Activated gamma-delta T cell treated with Interleukin-2 at 50 U/mL for 16 hours (primary cell): ENCODE measurements at places on chromosomes 12 and 14.

- DNase-seq = no peak
These were observed 33.6 kb downstream of the KCNH5 start for GRCh38 chr14:63011623-63012022.

DNA sequence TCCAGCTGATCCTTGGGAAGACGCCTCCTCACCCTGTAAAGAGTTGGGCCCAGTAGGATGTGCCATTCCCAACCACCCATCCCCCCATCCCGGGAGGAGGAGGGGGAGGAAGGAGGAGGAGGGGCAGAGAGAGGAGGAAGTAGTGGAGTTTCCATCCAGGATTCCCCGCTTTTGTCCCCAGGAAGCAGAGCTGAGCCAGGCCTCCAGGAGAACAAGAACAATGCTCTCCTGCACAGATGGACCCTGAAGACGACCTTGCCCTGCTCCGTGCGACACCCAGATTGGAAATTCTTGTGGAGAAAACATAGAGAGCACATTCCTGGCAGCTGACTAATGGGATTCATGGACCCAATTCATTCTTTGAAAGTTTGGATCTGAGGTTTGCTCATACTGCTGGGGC, 132.3 kb upstream of the CRY1 start:
- no peak for DNase-seq

- peak; percentile 19 for DNase-seq
These were observed 1.1 kb downstream of the TAOK3 start for GRCh38 chr12:118371321-118372282.

DNA sequence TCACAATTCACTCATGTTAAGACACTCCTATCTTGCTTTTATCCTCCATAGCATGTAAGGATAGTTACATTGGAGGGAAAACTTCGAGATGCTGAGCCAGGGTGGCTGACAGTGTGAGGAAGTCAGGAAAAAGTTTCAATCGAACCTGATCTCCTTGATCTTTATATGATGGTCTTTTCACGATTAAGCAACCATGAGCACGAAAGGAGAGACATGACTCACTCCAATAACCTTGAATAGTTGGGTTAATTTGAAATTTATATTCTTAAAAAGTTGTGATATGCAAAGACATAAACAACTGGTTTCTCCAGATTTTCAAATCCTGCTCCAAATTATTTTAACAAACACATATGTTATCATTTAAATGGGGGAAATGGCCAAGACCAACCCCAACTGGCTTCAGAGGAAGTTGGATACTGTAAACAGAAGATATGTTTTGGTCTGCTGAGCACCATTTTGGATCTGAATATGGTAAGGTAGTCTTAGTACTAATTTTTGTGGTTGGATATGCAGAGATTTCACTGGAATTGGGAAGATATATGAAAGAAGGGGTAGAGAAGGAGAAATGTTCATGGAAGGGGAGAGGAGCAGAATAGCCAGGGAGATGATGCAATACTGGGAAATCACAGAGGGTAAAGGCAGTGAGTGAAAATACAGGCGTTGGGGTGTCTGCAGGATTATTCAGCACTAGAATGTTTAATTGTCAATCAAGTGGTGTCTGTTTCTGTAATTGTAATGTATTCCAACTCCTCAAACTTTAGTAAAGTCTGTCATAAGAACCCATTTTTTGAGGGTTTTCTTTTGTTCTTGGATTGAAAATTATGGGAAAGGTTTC, 185.2 kb upstream of the SLC38A2 start:
- no peak for DNase-seq

DNA sequence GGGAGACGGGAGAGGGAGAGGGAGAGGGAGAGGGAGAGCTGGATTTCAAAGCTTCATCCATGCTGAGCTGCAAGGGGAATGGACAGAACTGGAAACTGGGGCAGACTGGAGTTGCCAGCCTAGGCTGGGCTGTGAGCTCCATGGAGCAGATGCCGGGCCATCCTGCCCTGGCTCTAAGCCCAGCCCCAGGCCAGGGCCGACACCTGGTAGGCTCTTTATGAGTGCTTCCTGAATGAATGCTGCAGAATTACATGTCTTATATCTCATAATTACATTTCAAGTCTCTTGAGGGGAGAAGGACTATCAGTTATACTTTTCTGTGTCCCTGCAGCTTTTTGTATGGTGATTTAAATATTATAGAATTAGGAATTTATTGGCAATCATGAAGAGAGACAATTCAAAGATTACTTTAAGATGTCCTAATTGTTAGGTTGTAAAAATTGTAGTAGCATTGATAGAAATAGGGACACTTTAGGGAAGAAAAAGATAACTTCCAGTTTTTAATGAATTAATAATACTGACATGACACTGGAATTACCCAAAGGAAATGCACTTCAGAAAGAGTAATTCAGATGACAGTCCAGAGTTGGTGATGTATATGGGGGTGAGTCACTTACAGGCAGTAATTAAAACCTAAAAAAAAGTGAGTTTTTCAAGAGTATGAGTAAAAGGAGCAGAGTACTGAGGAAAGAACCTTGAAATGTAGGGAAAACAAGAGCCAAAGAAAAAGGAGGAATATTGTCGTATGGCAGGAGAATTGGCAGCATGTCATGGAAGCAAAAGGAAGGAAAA, 29.0 kb downstream of the SCYL2 start:
- no peak for DNase-seq

DNA sequence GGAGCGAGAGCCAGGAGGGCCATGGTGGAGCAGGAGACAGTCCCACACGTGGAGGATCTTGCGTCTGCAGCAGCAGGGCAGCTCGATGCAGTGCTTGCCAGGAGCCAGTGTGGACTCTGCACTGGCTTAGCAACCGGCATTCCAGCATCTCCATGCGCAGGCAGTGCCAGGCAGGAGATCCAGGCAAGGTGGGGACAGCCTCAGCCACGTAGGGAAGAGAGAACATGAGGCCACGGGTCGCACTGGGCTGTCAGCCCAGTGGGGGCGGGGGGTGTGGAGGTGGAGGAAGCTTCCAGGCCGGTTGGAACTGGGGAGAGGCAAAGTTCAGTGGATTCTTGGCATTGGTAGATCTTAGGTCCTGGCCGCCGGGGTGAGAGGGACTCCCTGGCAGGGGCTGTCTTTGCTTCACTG, 121.0 kb upstream of the EVL start:
- DNase-seq = no peak

GRCh38 chr12:111435661-111436201, 30.0 kb downstream of the SH2B3 start:
- no peak for DNase-seq

GRCh38 chr12:64608901-64609535, 1.3 kb upstream of the RASSF3 start:
- peak; percentile 36 for DNase-seq

- peak; percentile 12 for DNase-seq
These were observed 29.4 kb upstream of the BCL7A start for GRCh38 chr12:121992059-121992879.

DNA sequence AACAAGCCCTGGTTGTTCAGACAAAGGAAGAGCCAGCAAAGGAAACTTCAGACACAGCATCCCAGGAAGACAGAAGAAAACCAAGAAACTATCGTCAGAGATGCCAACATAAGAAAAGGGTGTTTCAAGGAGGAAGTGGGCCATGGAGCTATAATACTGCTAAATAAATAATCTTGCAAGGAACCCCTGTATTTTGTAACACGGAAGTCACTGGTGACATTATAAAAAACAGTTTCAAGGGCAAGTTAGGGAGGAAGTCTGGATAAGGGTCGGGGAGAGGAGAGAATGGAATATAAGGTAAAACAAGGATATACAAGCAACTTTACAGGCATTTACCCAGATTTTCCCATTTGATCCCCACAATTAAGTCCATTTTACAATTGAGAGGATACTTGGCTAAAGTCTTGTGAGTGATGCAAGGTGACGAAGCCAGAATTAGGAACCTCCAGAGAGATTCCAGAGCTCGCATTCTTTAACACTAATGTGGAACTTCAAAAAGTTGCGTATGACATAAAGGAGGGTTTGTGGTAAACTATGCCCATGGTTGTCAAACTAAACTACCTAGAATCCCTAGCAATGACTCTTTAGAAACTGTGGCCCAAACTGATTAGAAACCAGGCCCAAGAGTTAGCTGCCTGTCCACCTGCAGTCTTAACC, 46.4 kb downstream of the PPM1H start:
- DNase-seq = no peak

DNA sequence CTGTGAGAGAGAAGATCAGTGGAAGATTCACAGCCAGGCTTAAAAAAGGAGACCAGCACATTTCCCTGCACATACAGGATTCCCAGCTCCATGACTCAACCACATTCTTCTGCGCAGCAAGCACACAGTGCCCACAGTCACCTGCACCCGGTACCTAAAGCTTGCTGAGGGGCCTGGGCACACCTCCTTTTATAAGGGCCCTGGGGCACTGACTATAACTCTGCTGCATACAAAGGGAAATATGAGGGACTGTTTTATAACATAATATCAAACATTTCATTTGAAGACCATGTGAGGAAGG, 322.9 kb downstream of the DAD1 start:
- DNase-seq = no peak

GRCh38 chr12:78249578-78249977, 418.9 kb downstream of the NAV3 start:
- no peak for DNase-seq

- no peak for DNase-seq
These were observed 140.8 kb downstream of the DAD1 start for GRCh38 chr14:22448035-22448904.

DNA sequence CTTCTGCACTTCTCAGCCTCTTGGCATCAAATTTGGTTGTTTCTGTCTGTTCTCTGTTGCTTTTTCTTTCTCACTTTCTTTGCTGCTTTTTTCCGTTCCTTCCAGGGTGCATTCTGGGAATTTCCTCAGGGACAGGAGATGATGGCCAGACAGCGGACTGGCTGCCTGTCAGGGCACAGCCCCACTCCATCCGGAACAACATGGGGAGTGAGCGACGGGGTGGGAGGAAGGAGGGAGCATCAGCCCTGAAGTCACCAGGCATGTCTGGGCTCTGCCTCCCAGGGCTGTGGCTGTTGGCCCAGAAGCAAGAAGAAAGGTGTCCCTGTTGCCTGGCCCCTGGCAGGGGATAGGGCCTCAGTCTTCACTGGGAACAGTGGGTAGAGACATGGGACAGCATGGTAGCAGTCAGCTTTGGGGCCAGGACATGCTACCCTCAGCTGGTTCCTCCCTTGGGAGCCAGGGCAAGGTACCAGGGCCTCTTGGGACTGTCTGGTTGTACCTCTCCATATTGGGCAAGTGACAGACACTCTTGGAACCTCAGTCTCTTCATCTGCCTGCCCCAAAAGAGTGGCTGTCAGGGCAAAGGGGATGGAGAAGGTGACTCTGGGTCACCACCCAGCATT, 8.6 kb downstream of the PGF start:
- no peak for DNase-seq

DNA sequence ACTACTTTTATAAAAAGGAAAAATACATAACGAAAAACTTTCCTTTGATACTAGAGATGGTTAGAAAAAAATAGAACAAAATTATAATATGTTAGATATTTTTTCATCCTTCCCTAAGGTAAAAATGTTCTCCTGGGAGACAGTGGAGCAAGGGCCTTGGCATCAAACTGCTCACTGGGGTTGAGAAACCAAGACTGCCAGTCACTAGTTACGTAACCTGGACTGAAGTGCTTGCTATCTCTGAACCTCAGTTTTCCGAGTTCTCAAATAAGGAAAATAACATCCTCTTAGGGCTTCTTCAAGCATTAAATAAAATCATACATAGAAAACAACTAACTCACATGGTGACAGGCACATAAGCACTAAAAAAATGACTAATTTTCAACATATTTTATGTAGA, 48.2 kb upstream of the FRMD6 start:
- no peak for DNase-seq

GRCh38 chr14:74260525-74261233, 21.4 kb downstream of the VSX2 start:
- no peak for DNase-seq

DNA sequence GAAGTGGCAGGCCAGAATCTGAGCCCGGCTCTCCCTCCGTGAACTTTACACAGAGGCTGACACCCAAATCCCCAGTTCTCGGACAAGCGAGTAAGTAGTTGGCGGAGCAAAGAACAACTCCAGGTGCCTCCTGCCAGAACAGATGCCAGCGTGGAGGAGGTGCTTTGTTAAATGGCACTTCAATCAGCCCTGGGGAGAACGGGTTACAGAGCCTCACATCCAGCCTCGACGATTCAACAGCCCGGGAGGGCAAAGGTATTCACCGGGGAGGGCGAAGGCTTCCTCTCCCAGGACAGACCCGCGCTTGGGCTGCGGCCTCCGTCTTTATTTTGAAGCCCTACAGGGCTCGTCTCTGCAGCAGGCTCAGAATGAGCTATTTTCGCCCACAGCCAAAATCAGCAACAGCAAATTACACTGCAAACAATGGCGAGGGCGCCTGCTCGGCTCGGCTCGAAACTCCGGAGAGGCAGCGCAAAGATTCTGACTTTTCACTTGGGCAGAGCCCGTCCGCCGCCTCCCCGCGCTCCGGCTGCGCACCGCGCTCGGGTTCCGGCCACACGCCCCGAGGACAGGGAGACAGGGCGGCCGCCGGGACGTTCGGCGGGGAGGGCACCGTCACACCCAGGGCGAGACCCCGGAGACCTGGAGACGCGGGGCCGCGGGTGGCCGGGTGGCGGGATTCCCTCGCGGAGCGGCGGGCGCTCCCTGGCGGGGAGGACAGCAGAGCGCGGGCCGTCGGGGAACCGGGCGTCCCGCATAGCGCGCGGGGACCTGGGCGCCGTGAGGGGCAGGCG, 811 bp downstream of the TMCC3 start:
- DNase-seq = peak; percentile 24

- DNase-seq = no peak
These were observed 102.0 kb downstream of the DIP2B start for GRCh38 chr12:50606675-50607375.

GRCh38 chr12:42815068-42815467, 225.5 kb upstream of the PRICKLE1 start:
- no peak for DNase-seq

DNA sequence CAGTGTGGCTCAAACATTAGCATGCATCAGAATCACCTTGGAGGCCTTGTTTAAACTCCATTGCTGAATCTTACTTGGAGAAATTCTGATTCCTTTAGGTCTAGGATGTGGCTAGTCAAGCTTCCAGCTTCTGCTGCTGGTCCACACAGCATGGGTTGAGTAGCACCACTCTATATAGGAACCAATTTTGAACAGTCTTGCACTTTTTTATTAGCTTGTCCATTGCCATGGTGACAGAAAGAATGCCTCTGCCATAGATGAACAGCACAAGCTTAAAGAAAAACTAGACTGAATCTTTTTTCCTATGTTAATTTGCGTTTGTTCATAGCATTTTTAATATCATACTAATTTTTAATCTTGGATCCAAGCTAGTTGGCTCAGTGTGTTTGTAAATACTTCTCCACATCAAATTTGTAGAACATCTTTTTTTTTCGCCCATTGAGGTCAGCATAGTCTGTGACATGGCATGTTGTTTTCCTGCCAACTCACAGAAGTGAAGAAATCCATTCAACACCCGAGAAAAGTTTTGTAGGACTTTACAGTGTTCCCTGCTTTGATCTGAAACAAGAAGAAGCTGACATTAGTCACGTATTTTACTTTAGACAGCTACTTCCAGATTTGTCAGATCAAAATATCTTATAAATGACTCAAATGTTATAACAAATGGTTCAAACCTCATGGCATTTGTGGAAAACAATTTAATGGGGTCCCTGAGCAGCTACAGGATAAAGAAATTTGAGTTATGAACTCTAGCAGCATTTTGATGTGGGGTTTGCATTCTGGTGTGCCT, 438.8 kb downstream of the EGLN3 start:
- DNase-seq = no peak

- DNase-seq = no peak
These were observed 105.5 kb upstream of the ARHGAP5 start for GRCh38 chr14:31971612-31972011.

GRCh38 chr12:49923035-49923644, 19.4 kb upstream of the FAIM2 start:
- no peak for DNase-seq
